ENCODE measurements at places on chromosomes 2 and 18.

GRCh38 chr2:160613466-160614153 lies 120.0 kb upstream of the RBMS1 start:
- peak; percentile 20 for DNase-seq

GRCh38 chr2:241636182-241637017 lies 558 bp downstream of the THAP4 start:
- DNase-seq, result peak; percentile 77

GRCh38 chr18:13589943-13590342 lies 136.4 kb downstream of the FAM210A start:
- DNase-seq, result no peak

DNA sequence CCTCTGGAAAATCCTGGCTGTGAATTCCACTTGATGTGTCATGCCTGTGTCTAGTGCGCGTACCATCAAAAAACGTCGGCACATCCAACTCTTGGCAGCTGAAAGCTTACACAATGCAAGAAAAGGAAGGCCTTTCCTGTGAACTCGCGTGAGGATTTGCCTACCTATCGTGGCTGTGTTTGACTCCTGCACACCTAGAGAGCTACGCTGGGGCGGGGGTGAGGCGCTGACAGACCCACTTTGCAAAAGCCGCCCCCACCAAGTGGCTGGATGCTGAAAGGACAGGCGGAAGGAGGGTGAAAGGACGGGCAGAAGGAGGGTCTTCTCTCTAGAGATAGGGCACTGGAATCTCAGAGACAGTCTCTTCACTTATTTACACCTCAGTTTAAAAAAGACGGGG lies 270.1 kb downstream of the EIPR1 start:
- DNase-seq, result peak; percentile 2

DNA sequence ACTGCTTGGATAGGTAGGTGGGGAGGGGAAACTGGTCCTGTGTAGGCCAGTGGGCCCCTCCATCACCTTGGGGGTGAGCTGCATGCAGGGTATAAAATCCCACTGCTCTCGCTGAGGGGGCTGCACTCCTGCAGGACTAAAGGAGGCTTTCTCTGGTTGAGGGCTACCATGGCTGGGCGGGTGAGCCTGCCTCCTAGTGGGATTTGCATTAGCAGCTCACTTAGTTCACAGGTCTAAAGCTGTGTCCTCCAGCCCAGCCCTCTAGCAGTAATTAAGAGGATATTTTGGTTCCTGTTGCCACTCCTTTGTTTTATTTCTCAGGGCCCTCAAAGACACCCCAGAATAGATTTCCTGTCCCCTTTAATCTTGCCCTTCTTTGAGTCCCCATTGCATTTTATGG lies 24.6 kb downstream of the TMEM127 start:
- DNase-seq, result no peak

DNA sequence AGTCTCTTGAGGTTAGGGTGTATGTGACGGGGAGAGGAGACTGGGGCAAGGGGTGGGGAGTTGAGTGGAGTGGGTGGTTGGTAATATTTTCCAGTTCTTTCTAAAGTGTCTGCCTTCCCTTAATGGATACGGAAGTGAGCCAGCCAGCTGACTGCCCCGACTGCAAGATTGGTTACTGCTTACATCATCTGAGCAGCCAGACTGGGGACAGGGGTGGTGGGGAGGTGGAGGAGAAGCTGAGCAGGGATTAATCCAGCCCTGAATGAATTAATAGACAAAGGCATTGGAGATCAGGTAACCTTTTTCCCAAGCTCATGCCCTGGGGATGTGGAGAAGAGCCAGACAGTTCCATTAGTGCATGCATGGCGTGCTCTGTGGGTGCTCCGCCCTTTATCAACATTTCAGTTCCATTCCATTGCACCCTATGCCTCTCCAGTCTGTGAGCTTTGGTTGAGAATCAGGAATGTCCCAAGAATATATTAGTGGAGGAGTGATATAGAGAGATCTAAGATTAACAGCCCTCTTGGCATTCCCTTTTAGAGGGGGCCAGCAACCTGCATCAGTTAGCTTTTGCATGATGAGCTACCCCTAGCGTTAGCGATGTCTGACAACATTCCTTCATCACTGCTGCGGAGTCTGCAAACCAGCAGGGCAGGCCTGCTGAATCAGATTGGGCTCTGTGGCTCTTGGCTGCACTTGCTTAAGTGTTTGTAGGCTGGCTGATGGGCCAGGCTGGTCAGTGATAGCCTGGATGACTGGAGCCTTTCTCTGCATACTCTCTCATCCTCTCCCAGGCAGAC lies 67.4 kb downstream of the TNP1 start:
- peak; percentile 83 for DNase-seq

- DNase-seq, result no peak
These were observed 540 bp upstream of the RAB10 start for GRCh38 chr2:26033270-26033817.

- no peak for DNase-seq
These were observed 141.1 kb downstream of the NCOA1 start for GRCh38 chr2:24632172-24632571.

- no peak for DNase-seq
These were observed 395.0 kb downstream of the ZEB2 start for GRCh38 chr2:144124882-144125281.

- DNase-seq, result peak; percentile 88
These were observed 26.5 kb upstream of the KCNS3 start for GRCh38 chr2:17851731-17852585.

DNA sequence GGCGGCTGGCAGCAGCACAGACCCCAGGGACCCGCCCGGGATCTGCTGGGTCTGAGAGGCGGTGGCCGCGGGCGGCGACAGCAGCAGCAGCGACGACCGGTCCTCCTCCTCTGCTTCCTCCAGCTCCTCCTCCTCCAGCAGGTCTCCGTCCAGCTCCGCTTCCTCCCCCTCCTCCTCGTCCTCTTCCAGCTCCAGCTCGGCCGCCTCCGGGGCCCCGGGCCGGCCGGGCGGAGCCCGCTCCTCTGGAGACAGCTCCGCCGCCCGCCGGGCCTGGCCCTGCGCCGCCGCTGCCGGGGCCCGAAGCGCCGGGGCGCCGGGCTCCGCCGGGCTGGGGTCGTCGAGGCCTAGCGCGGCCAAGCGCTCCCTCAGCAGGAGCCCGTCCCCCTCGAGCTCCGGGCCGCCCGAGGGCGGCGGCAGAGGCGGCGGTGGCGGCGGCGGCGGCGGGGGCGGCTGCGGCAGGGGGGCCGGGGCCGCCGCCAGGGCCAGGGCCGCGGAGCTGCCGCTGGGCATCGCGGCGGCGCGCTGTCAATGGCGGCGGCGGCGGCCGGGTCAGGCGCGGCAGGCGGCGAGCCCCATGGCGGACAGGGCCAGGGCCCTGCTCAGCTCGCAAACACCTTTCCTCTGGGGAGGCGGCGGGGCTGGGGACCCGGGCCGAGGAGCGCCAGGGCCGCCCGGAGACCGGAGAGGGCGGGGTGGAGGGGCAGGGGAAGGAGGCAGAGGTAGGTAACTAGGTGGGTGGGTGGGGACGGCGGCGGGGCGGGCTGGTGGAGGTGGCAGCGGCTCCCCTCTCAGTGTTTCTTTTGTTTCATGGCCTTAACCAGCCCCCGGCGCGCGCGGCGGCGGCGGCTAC lies 445 bp downstream of the MEX3C start:
- DNase-seq, result peak; percentile 60

DNA sequence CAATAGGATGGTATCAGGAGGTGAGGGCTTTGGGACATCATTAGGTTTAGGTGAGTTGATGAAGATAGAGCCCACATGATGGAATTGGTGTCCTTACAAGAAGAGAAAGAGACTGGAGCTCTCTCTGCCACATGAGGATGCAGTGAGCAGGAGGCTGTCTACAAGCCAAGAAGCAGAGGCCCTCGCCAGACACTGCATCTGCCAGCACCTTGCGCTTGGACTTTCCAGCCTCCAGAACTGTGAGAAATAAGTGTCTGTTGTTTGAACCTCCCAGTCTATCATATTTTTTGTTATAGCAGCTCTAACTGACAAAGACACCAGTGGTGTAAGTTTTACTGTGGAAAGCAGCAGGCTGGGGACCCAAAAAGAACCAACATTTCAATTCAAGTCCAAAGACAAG lies 571.1 kb upstream of the ID2 start:
- no peak for DNase-seq

- DNase-seq, result peak; percentile 65
These were observed 77.0 kb upstream of the CNGA3 start for GRCh38 chr2:98269274-98269673.

DNA sequence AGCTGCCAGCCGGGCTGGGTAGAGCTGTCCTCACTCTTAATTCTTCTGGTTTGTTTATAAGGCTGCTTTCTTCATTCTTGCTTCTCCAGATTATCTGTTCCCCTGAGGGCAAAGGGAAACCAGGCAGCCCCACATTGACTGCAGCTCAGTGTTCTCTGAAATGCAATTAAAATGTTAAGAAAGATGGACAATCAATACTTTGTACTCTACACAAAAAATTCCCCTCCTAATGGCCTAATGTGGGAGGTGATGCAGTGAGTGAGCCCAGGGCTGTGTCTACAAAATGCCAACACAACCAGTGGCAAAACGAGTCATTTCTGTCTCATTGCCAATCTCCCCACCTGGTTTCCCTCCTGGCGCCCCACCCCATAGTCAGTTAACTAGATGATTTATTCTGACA lies 541.7 kb upstream of the RAB6C start:
- no peak for DNase-seq

GRCh38 chr2:76544901-76545300 lies 834.2 kb upstream of the GCFC2 start:
- DNase-seq, result no peak

- peak; percentile 80 for DNase-seq
These were observed at the start of gene CFLAR for GRCh38 chr2:201116115-201116958. TSS of gene CFLAR (plus strand) at chr2:201116164. CDS start at chr2:201129866, 13,702 bp downstream.

DNA sequence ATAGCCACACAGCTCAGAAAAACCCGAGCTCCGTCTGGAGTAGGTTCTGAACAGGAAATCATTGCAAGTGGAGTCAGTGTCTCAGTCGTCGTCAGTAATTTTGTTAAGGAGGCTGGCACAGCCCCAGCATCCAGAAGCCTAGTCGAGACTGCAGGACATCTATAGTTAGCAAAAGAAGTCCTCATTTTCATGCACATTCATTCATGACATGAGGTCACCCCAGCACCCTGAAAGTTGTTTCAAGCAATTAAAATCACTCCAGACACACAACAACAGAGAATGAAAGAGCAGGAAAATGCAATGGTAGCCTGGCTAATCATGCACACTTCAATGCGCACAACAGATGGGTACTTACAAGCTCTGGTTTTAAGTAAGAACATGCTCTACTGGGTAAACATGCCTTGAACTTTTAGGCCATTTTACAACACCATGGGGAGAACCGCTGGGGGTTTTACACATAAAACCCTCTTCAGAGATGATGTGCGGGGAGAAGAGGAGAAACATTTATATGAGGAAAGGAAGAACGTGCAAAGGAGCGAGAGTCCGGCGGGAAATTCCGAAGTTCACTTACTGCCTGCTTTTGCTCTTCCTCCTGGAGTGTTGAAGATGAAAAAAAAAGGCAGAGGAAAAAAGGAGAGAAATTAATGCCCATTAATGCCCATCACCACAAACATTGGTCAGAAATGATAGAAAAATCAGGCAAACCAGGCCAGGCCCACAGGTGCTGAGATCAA lies 77.4 kb upstream of the DNMT3A start:
- peak; percentile 11 for DNase-seq

DNA sequence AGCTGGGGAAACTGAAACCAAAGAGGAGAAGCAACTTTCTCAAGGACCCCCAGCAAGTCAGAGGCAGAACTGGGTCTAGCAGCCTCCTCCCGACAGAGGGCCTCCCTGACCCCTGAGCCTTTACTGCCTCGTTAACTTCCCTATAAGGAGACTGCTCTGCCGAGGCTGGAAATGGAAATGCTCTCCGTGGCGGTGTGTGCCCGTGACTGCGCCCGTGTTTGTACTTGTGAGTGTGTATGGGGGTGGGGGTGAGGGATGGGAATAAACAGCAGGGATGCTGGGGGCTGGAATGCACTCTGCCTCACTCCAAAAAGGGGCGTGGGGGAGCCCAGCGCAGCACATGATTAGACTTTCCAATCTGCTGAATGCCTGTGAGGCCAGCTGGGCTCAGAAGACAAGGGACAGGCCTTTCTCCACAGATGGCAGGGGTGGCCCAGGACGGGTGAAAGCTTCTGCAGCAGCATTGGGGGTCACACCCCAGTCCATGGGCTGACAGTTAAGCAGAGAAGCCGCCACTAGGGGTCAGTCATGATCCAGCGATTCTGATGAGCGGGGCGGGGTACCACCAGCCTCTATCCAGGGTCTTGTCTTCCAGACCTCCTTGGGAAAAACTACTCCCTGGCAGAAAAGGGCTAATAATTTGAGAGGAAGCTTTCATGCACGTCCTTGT lies 26.8 kb downstream of the MPHOSPH10 start:
- DNase-seq, result peak; percentile 65

- DNase-seq, result no peak
These were observed 371.9 kb upstream of the TNP1 start for GRCh38 chr2:217231724-217232123.

DNA sequence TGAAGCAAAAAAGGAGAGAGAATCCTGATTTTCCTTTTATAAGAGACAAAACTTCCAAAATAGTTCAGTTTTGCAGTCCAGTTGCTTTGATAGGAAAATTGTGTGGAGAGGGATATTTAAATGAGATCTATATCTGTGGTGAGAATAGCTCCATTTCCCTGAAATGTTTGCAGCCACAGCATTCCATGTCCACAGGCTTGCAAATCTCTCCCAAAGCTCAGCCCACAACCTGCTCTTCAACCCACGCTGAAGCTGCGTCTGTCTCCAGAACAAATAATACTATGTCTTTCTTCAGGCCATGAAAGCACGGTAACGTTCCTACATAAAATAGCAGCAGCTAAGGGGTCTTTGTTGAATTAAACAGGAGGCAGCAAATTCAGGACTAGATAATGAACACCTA lies 31.8 kb downstream of the TMEM17 start:
- DNase-seq, result peak; percentile 69

GRCh38 chr2:150630587-150631235 lies 143.2 kb upstream of the RND3 start:
- DNase-seq, result peak; percentile 58

GRCh38 chr18:55100817-55101457 lies 141.7 kb upstream of the CCDC68 start:
- peak; percentile 39 for DNase-seq

- no peak for DNase-seq
These were observed 1025.1 kb downstream of the LRP1B start for GRCh38 chr2:141105763-141106162.

GRCh38 chr18:25019086-25019860 lies 332.7 kb downstream of the ZNF521 start:
- no peak for DNase-seq

DNA sequence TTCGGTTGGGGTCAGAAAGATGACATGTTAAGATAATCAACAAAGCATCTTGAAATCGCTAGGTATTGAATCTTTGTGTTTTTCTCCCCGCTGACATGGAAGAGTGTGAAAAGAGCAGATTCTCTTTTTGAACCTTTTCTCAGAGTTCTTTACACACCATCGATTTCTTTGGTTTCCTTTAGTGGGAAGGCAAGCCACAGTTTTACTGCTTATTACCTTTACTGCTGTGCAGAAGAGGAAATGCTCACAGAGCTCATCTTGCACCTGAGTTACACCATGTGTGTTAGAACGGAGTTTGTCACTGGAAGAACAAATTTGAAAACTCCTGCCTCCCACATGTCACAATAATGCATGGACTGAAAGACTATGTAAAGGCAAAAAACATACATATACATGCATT lies 45.3 kb upstream of the PDK1 start:
- DNase-seq, result no peak

- DNase-seq, result no peak
These were observed 258.1 kb downstream of the CTNNA2 start for GRCh38 chr2:79770926-79771325.

Data from GM03348 (cell line).